CD4-positive, alpha-beta T cell treated with Interleukin-12 subunit alpha and Interleukin-12 subunit beta, for 1 hour (primary cell): ENCODE measurements at places on chromosomes 12 and 14.

GRCh38 chr14:100540926-100541620 lies 46.1 kb downstream of the BEGAIN start:
- no peak for DNase-seq

DNA sequence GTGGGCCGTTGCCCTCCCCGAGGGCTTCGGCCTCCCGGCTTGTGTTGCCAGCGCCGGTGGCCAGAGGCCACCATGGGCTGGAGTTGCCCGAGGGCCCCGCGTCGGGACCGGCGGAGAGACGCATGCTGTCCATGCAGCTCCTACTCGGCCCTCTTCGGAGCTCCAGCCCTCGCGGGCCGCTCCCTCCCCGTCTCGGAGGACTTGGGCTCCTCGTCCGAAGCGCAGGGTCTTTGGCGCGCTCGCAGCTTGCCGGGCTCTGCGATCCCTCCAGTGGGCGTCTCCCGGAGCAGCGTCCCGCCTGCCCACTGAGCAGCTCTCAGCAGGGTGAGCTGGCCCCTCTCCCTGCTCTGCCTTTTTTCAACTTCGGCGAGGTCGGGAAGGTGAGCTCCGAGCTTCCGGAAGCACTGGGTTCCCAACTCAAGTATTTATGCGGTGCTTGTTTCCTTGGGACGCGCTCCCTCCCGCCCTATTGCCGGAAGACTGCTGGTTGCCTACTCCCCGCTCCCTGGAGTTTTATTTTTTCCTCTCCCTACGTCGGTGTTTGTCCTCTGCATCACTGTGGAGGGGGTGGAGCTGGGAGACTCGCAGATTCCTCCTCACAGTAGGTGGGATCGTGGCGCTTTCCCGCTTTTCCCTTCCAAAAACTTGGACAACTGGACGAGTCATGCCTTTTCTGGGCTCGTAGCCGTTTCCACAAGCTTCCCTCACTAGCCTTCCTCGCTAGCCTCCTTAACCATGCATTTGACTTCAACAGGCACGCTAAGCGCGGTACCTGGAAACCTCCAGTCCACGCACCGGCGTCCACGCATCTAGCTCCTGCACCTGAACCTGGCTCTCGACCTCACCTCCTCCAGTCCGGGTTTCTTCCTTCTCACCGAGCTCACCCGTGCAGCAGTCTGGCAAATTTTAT lies at the start of gene AVPR1A:
Gene AVPR1A (minus strand): TSS at position 489 of the 910 bp plus-strand sequence. CDS start 365 bp downstream, at position 124.
- no peak for DNase-seq

GRCh38 chr14:29919845-29920244 lies 7.8 kb downstream of the PRKD1 start:
- DNase-seq, result no peak

- peak; percentile 60 for DNase-seq
These were observed 544 bp downstream of the ABCD4 start for GRCh38 chr14:74302152-74302628.

DNA sequence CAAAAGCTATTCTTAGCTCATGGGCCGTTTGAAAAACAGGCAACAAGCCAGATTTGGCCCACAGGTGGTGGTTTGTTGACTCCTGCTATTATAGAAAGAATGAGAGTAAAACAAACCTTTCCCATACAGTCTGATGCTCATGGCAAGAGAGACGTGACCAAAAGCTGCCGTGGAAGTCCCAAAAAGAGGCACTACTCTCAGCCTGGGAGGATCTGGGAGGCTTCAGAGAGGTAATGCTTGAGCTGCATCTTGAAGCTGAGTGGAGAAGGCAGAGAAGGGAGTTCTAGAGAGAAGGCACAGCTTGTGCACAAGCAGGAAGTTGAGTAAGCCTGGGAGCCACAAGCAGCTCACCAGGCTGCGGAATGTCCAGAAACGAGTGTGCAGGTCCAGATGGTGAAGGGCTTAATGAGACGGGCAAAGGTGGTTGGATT lies 9.6 kb downstream of the PLXNC1 start:
- no peak for DNase-seq
